ENCODE measurements at places on chromosomes 16 and 17.

DNA sequence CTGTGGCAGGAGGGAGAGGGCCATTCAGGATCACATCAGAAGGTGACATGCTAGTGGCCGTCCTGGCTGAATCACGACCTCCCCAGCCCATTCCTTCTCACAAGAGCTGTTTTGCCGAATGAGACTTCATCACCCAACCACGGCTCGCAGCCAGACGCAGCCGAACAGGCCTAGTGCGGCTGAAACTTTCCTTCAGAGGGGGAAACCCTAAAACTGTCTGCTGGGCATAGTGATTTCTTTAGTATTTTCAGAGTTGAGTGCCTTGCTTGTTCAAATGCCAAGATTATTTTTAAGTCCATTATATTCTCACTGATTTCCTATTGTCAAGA, 343.7 kb downstream of the CPPED1 start:
- DNase-seq, result no peak

GRCh38 chr16:1530883-1531637, 2.4 kb upstream of the TMEM204 start:
- DNase-seq, result peak; percentile 88

DNA sequence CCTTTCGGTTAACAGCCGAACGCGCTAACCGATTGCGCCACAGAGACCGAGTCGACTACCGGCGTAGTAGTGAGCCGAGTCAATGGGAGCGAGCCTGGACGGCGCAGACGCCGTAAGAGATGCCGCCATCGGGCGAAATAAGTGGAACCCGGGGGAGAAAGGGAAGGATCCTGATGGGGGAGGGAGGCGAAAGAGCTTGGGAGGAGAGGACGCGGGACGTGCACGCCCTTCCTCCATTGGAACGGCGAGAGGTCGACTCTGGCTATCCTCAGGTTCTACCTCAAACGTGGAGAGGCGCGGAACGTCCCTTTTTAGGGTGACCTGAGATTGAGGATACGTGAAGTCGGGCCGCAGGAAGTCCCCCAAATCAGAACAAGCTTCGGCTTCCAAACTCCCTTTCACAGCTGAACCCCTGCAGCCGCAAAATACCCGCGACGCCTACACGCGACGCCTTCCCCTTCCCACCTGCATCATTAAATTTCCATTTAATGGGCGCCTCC, 683 bp upstream of the PSMB3 start:
- DNase-seq, result peak; percentile 86

GRCh38 chr17:75090871-75091854, 3.4 kb downstream of the SLC16A5 start:
- no peak for DNase-seq

GRCh38 chr16:67399749-67400704, 6.7 kb upstream of the TPPP3 start:
- DNase-seq, result no peak

DNA sequence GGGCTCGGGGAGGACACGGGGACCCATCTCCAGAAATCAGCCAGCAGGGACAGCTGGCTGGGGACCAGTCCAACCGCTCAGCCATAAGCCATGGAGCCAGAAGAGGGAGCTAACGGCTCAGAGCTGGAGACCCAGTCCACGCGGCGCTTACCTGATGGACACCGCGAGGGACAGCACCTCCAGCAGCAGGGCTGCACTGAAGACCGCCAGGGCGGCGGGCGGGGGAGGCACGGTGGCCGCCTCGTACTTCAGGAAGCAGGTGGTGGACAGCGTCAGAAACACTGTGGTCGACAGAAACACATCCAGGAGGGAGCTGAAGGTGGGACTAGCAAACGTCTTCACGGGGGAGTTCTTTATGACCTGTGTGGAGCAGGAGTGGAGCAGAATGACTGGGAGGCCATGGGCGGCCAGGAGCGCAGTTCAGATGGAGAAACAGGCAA, 102.6 kb upstream of the CREBBP start:
- peak; percentile 77 for DNase-seq

GRCh38 chr16:77760800-77761199, 27.6 kb upstream of the VAT1L start:
- no peak for DNase-seq

DNA sequence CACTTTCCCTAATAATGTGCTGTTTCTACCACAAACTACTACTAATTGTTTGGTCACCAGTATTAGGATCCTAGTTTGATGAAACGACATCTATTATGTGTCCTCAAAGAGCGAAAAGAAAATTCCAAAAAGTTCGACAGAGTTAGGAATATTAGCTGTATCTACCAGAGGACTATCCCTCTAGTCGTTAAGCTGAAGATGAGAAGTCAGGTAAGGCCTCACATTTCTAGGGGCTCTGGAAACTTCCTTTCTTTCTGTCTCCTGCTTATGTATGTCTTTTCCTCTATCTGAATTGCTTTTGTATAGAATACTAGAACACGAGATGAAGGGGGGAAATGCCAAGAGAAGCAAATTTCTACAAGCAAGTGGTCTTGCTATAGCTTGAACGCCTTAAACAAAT, 1.6 kb downstream of the GLG1 start:
- DNase-seq, result no peak

DNA sequence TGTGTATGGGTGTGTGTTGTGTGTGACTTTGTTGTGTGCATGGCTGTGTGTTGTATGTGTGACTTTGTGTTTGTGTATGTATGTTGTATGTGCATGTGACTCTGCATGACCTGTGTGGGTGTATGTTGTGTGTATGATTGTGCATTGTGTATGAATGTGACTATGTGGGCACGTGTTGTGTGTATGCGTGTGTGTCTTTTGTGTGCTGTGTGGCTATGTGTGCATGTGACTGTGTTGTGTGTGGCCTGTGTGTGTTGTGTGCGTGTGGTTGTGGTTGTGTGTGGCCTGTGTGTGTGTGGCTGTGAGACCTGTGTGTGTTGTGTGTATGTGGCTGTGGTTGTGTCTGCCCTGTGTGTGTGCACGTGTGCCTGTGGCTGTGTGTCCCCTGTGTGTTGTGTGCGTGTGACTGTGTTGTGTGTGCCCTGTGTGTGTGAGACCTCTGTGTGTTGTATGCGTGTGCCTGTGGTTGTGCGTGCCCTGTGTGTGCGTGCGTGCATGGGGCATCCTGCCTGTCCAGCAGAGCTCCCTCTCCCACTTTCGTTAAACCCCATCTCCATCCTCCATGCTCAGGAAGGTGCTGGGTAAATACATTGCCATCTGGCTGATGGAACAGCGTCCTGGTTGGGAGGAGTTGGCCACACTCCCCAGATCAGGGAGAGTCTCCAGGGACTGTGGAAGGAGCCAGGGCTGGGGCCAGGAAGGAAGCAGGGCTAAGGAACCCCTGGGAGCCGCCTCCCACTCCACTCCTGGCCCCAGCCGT, 90.1 kb upstream of the GSE1 start:
- peak; percentile 45 for DNase-seq

GRCh38 chr16:12010388-12011251, 34.1 kb downstream of the SNX29 start:
- peak; percentile 54 for DNase-seq

GRCh38 chr16:66161942-66162341, 204.5 kb upstream of the CDH5 start:
- no peak for DNase-seq

GRCh38 chr17:82449131-82449882, 1.2 kb downstream of the CYBC1 start:
- DNase-seq, result peak; percentile 2

DNA sequence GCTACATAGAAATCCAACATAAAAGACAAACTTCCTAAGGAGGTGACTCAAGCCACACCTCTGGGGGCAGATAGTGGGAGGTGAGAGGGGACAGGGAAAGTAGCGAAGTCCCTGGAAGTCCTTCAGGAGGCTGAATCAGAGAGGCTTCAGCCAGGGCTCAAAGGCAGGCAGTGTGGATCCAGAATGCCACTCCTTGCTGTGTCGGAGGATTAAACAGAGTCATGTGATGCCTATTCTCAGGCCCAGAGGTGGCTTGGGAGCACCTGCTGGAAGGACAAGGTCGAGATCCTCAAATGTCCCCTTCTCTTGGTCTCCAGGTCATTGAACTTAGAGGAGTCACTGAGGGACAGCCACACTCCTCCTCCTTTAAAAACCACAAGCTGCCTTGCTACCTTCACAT, 391.1 kb downstream of the SOX9 start:
- no peak for DNase-seq

- no peak for DNase-seq
Measured at GRCh38 chr17:73906896-73907870, 262.9 kb upstream of the SDK2 start.

DNA sequence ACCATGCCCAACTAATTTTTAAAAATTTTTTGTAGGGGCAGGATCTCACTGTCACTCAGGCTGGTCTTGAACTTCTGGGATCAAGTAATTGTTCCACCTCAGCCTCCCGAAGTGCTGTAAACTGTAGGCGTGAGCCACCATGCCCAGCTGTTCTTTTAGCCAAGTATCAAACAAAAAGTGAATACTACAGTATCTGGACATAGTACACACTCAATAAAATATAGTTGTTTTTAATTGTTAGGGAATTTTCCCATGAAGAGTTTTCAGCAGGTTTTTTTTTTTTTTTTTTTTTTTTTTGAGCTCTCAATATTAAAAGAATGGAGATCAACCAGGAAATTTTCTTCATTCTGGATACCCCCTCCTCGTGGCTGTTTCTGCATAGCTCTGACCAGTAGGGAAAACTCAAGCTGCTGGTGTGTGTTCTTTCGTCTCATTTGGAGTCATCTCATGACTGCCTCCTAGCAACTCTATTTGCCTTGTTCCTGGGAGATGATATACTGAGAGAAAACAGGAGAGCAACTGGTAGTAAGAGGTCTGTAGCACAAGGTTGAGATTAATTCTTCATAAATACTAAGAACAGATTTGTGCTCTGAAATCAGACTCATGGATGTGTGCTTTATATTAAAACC, 16.5 kb upstream of the PHAF1 start:
- no peak for DNase-seq

DNA sequence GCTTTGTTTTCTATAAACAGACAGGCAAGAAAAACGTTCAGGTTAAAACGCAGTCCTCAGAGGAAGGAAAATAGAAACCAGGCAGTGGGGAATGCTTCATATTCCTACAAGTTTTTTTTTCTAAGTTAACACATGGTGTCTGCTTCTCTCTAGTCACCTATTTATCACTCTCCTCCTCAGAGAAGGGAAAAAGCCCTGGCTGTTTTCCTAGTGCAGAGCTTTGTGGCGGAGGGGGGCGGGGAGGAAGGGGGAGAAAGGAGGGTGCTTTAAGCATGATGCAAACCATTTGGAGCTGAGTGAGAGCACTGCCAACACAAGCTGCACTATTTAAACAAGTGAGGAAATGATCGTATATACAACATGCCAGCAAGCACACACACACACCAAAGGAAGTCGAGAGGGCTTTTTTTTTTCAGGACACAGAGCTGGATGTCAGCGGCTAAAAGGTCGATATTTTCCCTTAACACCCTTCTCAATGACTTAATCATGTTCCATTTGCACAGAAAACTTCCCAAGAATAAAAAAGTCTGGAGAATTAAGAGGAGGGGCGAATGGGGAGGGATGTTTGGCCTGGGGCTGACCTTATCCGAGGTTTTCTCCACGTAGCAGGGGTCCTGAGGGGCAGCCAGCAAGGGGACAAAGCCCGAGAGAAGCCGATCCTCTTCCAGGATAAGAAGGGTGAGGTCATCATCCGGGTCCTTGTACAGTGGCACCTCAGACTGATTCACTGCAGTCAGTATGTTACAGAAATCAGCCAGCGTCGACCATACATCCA, 117.4 kb downstream of the HIC1 start:
- peak; percentile 76 for DNase-seq

DNA sequence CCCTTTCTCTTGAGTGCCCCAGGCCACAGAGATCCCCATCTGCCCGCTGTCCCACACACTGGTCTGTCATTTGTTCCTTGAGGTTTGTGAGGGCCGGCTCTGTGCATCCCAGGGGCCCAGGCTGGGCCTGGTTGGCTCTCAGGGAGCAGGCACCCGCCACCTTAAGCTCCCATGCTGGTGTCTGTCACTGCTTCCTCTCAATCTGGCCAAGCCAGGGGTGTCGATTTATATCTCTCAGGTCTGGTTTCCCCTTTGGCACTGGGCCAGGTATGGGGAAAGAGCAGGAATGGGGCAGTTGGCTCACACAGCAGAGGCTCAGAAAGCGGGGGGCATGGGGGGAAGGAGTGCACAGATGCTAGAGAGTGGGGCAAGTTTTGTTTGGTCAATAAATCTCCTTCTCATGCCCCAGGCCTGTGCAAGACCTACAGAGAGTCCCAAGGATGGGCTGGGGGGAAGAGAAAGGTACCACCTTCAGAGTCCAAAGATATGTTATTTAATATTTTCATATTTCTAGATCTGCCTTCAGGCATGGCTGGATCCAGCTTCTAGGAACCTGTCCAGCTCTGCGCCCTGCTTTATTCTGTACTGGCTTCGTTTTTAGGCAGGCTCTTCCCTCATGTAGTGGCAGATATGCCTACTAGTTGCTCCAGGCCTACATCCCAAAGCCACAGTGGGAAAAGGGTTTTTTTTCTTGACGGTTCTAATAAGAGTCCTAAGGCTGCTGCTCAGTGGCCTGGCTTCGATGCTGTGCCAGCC, 34.3 kb downstream of the IL4R start:
- DNase-seq, result no peak

DNA sequence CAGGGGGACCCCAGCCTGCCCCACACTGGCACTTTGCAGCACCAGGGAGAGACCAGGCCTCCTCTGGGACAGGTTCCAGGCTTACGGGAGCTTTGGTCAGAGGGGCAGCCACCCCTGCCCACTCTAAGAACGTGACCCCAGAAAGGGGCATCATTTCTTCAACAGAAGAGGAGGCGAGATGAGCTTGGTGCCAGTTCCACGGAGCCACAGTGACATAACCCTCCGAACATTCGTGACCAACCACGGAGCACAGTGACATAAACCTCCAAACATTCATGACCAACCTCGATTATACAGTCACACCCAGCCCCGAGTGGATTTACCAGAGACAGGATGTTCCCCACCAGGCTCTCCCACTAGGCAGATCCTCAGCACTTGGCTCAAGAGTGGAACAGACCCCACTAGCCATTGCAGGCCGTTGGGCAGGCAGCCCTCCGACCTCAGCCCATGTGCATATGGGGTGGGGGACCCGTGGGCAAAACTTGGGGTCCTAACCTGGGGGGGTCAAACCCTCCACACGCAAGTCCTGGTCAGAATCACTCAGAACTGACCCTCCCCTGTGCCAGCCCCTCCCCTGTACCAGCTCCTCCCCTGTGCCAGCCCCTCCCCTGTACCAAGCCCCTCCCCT, 112.9 kb downstream of the METRNL start:
- peak; percentile 73 for DNase-seq

GRCh38 chr17:42023524-42024349, 3.8 kb downstream of the NKIRAS2 start:
- DNase-seq, result no peak

DNA sequence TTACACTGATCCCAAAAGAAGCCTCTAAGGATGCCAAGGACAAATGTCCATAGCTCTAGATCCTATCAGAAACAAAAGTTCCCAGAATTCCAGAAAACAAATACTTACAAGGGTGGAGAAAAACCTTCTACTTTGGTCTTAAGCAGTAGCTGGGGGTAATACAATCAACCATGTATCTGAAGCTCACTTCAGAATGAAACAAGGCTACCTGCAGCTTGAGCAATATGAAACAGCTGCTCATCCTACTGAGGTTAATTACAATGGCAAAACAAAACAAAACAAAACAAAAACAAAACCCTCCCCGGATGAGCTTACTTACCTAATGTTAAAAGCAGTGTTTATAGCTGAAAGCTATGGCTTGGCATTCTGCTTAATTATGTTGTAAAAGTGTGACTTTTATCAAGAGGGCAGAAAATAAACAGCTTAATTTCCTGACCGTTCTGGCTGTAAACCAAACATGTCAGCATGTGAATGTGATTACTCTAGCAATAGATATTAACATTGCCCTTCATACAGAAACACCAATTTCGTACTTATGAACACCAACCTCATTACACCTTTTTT, 10.5 kb downstream of the PDZD9 start:
- DNase-seq, result no peak
